Activated gamma-delta T cell treated with anti-CD3 and anti-CD28 coated beads, Interleukin-2, amount 50 U/mL, for 16 hours (primary cell): ENCODE measurements at places on chromosomes 6 and 20.

DNA sequence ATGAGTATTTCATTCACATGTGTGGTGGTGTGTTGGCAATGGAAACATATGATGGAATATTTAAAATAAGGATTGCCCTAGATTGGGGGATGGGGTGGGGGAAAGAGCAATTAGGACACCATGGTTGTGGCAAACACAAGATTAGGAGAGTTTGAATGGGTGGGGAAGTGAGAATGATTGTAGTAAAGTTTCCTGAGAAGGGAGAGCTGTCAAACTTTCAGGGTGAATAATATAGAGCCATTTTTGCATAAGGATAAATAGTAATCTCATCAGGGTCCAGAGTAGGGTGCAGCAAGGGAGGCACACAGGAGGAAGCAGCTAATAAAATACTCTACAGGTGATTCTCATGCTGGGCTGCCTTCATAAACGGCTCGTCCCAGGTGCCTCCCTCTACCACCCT lies 294.9 kb upstream of the MARCKS start:
- no peak for DNase-seq

DNA sequence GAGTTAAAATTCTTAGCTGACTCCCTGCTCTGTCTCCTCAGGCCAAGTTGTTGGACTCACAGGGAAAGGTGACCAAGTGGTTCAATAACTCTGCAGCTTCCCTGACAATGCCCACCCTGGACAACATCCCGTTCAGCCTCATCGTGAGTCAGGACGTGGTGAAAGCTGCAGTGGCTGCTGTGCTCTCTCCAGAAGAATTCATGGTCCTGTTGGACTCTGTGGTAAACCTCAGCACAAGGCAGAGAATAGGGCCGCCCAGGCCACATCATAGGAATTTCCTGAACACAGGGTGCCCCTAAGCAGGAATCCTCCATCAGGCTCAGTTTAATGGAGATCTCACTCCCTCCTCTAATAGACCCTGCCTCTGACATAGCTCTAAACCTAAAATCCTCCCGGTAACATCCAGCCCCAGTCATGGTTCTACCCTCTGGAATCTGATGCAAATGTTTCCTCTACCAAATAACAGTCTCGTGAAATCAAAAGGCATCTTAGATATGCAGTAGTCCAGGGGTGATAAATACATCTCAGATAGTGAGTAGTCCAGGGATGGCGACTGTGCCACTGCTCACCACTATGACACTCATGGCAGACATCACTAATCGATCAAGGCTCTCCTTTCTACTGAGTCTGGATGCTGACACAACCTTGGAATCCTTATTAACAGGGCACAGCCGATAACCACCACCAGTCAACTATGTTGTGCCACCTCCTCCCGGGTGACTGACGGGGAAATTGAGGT lies 18.3 kb downstream of the BPIFB1 start:
- no peak for DNase-seq

GRCh38 chr6:15623276-15624116 lies 39.3 kb downstream of the DTNBP1 start:
- DNase-seq = no peak

- no peak for DNase-seq
Measured at GRCh38 chr20:53623454-53624211, 30.0 kb upstream of the ZNF217 start.

DNA sequence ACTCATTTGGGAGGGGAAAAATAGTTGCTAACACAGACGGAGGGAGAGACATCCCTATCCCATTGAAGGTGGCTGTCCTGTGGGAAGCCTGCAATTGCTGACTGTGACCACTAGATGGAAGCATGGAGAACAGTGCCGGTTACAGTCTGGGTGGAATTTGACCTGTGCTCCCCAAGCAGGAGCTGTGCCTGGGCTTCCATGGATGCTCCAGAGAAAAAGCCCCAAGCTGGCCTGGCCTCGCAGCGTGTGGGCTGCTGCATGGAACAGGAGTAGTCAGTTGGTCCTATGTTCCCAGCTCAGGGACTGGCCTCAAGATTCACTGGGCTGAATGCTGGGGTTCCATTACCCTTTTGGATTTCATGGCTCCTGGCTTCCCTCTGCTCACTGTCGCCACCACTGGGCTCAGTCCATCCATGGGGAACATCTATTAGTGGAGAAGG lies 116.3 kb upstream of the CHD6 start:
- DNase-seq = no peak

DNA sequence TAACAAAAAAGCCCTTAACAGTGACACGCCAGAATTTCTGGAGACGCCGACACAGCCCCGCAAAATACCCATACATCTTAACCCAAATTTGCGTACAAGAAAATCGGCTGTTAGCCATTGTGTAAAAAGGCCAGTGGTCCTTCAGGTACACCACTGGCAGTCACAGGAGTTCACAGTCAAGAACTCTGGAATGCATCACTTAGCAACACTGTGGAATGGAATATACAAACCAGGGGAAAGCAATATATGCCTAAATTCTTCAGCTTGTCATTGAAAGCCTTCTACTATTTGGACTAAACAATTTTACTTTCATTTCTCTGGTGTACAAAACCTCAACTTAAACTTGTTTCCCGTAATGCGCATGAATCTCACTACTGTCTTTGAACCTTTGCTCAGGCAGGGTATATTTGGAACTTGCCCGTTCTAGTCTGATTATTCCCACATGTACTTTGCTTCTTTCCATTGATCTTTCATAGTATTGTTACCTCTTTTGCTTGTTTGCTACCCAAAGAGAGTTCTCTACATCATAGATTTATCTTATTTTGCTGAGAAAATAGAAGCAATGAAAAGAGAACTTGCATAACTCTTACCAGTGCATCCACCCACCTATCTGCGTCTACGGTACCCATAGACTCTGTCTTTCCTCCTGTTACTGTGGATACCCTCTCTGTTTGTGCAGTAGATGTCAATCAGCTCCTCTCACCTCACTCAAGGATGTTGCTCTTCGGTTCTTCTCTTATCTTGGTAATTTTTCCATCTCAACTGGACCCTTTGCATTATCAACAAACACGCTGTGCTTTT lies at the start of gene ARMH2:
Gene ARMH2 (minus strand): TSS at position 178 of the 801 bp plus-strand sequence. CDS start 60 bp downstream, at position 118.
- no peak for DNase-seq

- DNase-seq = no peak
Measured at GRCh38 chr6:138264372-138264880, 46.1 kb upstream of the PBOV1 start.

GRCh38 chr20:18058661-18059467 lies 1.1 kb upstream of the OVOL2 start:
- no peak for DNase-seq

GRCh38 chr6:140620496-140620895 lies 1246.0 kb upstream of the CITED2 start:
- no peak for DNase-seq

DNA sequence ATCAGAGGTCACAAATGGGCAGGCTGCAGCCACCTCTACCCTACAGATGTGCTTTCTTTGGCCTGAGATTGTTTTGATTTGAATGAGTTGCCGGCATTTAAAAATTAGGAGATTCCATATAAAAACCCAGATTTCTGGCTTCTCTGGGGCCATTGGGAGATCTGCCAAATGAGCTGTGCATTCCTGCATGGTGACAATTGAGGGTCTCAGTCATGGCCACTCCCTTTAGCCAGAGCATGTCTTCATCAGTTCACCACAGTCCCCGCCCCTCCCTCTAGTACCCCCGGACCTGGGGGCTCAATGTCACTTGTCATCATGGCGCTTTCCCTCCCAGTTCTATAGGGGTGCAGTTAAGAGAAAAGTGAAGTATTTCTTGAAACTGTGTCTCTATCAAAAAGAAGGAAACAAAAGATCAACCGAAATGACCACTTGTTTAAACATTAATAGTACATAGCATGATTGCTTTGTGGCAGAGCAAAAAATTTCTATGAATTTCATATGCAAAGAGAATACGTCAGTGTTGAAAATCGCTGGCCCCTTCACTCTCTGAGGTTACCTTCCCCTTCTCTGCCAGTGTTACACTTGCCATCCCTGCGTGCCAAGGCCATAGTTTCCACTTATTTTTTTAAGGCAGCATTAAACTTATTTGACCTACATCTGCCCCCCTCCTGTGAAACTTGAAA lies 21.1 kb downstream of the EYA2 start:
- DNase-seq = no peak

GRCh38 chr20:37327748-37328147 lies 18.2 kb upstream of the SRC start:
- no peak for DNase-seq
